ENCODE measurements at places on chromosomes 7 and 10.

DNA sequence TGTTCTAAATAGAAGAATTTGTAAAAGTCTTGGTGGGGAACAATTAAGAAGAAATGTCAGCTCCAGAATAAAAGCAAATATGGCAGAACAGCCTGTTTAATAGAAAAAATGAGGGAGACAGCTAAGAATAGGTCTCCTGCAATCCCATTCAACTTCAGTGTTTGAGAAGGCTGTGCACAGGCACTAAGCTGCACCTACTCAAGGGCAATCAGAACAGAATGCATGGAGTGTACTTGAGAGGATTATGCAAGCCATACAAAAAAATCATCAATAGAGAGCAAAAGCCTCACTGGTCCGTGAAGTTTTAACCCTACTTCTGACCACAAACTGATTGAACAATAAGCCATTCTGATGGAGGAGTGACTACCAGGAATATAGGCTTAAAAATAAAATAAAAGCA is 690.7 kb upstream of the PCDH15 start:
- DNase-seq = peak; percentile 2

- DNase-seq = peak; percentile 75
These were observed 60.7 kb downstream of the VCL start for GRCh38 chr10:74058658-74059057.

DNA sequence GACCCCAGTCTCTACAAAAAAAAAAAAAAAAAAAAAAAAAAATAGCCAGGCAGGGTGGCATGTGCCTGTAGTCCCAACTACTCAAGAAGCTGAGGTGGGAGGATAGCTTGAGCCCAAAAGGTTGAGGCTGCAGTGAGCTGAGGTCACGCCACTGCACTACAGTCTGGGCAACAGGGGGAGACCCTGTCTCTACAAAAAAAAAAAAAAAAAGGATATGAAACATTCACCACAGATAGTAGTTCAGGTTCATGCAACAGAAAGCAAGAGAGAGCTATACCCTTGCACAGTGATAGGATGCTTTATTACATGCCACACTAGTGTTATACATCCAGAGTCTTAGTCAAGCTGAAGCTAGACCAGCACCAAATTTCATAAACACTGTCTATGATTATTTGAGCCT is 148.4 kb upstream of the KAT6B start:
- no peak for DNase-seq

DNA sequence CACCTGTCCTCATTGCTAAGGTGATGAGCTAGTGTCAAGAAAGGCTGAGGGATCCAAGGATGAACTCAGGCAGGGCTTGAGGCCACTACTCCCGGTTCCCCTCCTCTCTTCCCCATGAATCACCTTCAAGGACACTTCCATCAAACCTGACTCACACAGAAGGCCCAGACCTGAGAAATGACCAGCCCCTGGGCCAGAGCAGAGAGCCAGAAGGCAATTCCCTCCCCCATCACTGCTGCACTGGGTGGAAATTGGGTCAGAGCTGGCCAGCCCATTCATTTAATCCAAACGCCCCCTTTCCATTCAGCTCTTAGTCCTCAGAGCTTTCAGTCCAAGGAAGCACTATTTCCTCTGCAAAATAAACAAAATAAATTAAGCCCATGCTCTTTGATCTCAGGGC is 182.0 kb downstream of the KCNMA1 start:
- DNase-seq = no peak

GRCh38 chr7:152735443-152736004 is 24.0 kb upstream of the ACTR3B start:
- DNase-seq = peak; percentile 11

DNA sequence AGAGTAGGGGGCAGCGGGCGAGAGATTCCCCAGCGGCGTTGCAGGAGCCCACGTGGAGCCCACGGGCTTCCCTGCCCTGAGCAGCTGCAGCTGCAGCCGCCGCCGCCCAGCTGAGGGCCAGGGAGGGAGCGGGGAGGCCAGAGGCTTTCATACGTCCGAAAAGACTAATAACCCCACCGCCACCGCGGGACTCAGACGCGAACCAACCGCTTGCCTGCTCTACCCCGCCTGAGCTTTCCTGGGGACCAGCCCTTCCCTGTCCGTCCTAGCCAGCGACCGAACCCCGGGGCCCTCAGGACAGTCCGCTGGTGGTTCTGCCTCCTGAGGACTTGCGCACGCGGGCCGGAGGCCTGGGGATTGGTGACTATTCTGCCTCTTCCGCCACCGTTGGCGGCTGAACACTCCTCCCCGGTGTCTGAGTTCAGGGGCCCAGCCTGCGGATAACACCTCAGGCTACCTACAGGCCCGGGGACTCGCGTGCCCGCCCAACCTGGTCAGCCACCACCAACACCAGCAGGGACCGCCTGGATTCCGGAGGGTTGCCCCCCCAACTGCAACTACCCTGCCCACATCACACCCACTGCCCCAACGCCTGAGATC is 18.4 kb downstream of the IFT22 start:
- no peak for DNase-seq

DNA sequence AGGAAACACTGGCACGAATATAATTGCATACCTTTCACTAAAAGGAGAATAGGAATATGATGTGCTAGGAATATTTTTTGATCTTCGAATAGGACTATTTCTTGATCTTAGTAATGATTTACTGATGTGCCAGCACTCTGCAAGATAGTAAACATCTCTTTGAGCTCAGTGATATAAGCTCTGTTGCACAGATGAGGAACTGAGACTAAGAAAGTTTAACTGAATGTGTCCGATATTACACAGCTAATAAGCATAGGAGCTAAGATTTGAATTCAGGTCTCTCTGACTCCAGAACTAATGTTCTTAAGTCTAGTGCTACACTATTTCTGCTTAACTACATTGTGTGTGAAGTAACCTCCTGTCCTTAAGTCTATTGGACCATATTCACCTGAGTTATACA is 98.4 kb upstream of the PTPRZ1 start:
- DNase-seq = no peak

DNA sequence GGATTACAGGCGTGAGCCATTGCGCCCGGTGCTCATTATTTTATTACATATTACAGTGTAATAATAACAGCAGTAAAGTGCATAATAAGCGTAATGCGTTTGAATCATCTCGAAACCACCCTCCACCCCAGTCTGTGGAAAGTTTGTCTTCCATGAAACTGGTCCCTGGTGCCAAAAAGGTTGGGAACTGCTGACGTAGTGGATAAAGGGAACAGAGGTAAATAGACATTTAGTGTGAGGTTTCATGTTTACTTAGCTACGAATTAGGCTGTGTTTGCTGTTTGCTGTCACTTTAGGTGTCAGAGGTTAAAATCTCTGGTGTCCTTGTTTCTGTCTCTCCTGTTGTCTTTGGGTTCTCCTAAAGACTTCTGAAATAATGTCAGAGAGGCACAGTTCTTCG is 60.3 kb upstream of the SLC39A12 start:
- no peak for DNase-seq

- no peak for DNase-seq
These were observed 53.8 kb downstream of the NCAPG2 start for GRCh38 chr7:158650821-158651225.

GRCh38 chr7:30206942-30207341 is 72.2 kb downstream of the MTURN start:
- no peak for DNase-seq

Measured in NCI-H1092 treated with DMSO at 0.1 percent for 48 hours (cell line).